Temporal lobe (tissue), 4 donors: ENCODE measurements at places on chromosomes 5 and 9. TPM values are rescaled to one million over a fixed set of nuclear protein-coding genes. Genes with fewer than 3 reads are reported as not detected.

Gene IFNA14
- not detected for total RNA-seq

Gene CAMK2A
- 6.6 TPM for total RNA-seq

Gene BTNL3
- not detected for total RNA-seq

Gene MTAP
- total RNA-seq = 11.1 TPM

Gene SPATA31A1
- not detected for total RNA-seq

Gene C7
- total RNA-seq = 4.4 TPM

Gene SNCB
- 15.7 TPM for total RNA-seq

Gene ANGPTL2
- 3.7 TPM for total RNA-seq

Gene ARID3C
- not detected for total RNA-seq

Gene SLC36A3
- not detected for total RNA-seq

Gene PCSK1
- 1.2 TPM for total RNA-seq

Gene CMBL
- 7.6 TPM for total RNA-seq

Gene F12
- total RNA-seq = 2.7 TPM

Gene CTNNA1
- total RNA-seq = 190 TPM

Gene SOHLH1
- total RNA-seq = not detected

Gene INSYN2B
- total RNA-seq = 0.74 TPM

Gene PDLIM4
- 6.9 TPM for total RNA-seq

Gene SPATA31E1
- not detected for total RNA-seq

Gene SGCD
- 3.0 TPM for total RNA-seq

Gene CORO2A
- total RNA-seq = 4.2 TPM

Gene CCNO
- not detected for total RNA-seq

Gene NREP
- total RNA-seq = 551 TPM

Gene PCDHA9
- total RNA-seq = 12.3 TPM

Gene OR1Q1
- not detected for total RNA-seq

Gene ASTN2
- total RNA-seq = 27.3 TPM

Gene CCDC183
- total RNA-seq = 2.2 TPM

Gene ATP10B
- total RNA-seq = 3.9 TPM

Gene CER1
- not detected for total RNA-seq
